ENCODE measurements at places on chromosomes 7 and 10.

- DNase-seq = no peak
Measured at GRCh38 chr10:17366705-17367104, 87.7 kb downstream of the ST8SIA6 start.

DNA sequence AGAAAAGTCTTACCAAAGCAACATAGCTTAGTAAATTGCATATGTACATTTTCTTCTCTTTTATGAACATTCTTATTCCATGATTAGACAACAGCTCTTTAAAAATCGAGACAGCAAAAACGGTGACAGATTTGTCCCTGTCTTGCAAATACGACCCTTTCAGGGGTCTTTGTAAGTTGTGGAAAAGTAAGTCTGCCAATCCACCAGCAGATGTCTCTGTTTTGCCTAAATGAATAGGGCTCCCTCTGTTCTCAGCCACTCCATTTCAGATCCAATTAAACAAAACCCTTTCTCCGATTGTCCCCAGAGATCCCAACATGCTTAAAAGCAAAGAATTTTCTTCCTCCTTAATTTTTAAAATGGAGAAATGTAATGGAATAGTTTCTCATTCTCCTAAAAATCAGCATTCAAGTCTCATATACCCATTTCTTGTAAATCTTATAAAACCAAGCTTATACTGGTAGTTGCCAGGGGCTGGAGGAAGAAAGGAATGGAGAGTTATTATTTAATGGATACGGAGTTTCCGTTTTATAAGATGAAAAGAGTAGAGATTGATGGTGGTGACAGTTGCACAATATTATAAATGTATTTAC, 61.0 kb upstream of the NFE2L3 start:
- no peak for DNase-seq

- DNase-seq = no peak
Measured at GRCh38 chr10:76209135-76209534, 777.7 kb downstream of the LRMDA start.

DNA sequence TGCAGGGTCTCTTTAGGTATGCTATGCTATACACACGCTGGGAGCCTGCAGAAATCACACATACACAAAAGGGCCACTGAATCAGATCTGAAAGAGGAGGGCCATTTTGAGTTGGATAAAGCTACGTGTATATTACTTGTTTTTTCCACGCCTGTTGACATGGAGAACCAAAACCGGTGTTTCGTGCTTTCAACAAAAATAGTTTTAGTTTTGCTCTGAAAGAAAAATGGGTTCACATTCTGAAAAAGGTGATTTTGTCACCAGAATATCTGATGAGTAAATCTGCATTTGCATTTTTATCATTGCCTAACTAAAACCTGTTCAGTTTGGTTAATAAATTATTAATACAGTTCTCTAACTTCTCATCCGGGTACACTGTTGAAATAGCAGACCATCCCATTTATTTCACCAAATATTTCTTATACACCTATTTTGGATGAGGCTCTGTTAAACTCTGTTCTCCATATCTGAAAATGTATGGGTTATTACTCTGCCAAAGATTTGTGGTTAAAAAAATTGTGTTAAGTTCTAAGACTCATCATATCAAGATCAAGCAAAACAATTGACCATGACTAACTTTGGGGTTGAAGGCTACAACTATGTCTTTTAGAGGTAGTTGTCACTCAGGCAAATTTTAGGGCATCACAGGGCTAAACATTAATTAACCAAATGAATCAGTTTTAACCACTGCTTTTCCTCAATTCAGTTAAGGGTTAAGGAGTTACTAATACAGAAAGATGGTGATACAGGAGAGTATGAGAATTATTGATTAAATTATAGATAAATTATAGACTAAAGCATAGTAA, 101.2 kb upstream of the RPA3 start:
- DNase-seq = no peak

DNA sequence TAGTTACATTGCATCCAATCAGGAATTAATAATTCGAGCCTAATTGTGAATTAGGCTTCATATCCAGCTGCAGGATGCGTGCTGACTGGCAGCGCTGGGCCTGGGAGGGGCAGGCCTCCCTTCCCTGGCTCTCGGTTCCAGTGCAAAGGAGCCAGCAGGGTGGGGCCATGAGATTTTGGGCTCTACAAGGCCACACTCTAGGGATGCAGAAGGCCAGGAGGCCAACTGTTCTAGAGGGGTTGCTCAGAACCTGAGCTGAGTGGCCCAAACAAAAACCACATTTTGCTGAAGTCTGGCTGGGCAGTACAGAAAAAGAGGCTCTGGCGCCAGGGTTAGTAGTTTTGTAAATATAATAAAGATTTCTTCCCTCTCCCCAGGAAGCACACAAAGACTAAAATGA, 72.3 kb downstream of the CLEC2L start:
- DNase-seq = no peak

DNA sequence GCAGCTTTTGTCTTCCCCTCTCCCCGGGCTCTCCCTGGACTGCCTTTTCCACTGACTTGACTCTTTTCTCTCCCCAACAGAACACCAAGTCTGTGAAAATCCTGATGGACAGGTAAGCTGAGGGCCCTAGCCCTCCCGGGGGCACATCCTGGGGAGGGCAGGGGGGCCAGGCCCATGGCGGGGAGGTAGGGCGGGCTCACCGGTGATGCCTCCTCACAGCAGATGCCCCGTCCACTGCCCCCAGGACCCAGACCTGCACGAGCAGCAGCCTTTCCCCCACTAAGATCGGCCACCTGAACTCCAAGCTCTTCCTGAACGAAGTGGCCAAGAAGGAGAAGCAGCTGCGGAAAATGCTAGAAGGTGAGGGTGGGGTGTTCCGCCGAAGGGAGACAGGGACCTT, 11.7 kb downstream of the TRIM8 start:
- DNase-seq = no peak

GRCh38 chr10:125392609-125393008, 232.2 kb upstream of the CTBP2 start:
- DNase-seq = no peak

- DNase-seq = no peak
Measured at GRCh38 chr7:73885975-73886798, 25.2 kb downstream of the TMEM270 start.

- DNase-seq = no peak
Measured at GRCh38 chr10:79221110-79222051, 125.9 kb upstream of the PPIF start.

DNA sequence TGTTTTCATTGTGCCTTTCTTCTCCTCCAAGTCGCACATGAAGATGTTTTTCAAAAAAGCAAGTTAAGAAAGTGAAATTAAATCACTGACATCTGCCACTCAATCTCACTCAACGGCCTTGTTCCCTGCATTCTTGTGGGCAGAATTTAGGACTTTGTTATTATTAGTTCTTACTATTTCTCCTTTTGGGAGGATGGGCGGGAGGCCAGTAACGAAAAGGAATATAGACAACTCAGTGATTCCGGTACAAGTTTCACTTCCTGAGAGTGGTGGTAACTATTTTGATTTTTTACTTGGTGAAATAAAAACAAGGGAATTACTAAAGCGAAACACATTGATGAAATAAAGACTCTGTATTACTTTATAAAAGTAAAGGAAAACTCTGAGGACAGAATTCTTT, 231.9 kb upstream of the HABP2 start:
- DNase-seq = no peak

DNA sequence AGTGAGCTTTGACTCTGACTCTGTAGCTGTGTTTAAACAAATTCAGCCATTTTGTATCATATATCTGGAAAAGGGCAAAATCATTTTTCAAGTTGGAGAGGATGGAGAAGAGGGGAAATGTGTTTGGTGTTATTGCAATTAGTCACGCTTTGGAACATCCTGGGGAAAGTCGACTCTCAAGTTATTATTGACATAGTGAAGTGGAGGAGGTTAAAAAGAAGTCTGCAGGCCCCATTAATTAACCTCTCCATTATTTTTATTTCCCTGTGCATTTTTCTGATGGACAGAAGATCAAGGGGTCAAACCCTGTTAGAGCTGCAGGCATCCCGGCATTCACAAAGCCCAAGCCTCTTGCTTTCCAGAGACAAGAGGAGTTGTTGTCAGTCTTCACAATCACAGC, 132.6 kb downstream of the TEX36 start:
- DNase-seq = no peak

GRCh38 chr10:114730291-114730690, 72.2 kb upstream of the ABLIM1 start:
- no peak for DNase-seq

GRCh38 chr10:95550073-95550672, 11.0 kb downstream of the SORBS1 start:
- DNase-seq = no peak

- no peak for DNase-seq
Measured at GRCh38 chr10:75468612-75469005, 37.2 kb downstream of the LRMDA start.

- DNase-seq = no peak
Measured at GRCh38 chr7:2433713-2434550, 30.5 kb downstream of the CHST12 start.

- no peak for DNase-seq
Measured at GRCh38 chr10:103265717-103266329, 11.1 kb upstream of the INA start.

- DNase-seq = no peak
Measured at GRCh38 chr10:61888744-61889143, 12.8 kb upstream of the ARID5B start.

DNA sequence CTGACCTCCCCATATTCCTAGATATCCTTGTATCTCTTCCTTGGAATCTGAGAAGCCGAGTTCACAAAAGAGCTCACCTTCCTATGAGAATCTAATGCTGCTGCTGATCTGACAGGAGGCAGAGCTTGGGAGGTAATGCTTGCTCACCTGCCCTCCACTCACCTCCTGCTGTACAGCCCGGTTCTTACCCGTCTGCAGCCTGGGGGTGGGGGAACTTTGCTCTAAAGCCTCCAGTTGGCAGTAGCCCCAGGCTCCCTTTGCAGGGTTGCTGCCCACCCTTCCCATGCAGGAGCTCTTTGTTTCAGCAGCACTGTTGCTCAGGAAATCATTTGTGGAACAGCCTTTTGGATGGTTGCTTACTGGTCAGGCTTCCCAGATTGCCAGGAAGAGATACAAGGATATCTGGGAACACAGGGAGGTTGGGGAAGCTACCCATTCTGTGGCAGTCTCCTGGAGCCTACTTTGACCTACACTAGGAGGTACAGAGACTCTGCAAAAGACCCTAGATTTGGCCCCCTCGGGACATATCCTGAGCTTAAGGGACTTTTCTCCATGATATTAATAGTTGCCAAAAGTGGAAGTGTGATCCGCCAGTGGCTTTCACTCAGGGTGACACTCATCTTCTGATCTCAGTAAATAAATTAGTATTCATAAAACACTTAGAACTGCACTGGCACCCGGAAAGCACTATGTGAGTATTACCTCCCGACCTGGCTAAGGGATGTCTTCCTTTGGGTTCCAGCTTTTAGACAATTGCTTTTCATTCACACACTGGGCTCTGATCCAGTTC, 363.7 kb upstream of the PODXL start:
- DNase-seq = no peak

DNA sequence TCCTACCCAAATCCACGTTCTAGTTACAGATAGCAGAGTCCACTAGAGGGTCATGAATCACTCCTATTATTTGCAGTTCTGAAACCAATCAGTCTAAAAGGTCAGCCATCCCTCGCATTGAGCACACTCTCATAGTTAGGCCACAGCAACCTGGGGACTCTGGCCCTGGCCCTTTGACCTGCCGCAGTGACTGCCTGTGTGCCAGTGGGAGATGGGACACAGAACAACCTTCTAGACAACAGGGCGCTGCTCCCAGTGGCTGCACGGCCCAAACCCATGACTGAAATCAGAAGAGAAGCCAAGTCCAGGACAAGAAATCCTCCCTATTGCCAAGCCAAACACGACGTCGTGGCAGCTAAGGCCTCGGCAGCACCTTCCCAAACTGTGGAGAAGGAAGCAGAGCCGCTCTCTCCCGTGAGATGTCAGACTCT, 158.5 kb downstream of the HERPUD2 start:
- DNase-seq = no peak

GRCh38 chr10:101780187-101780817, 2.9 kb downstream of the NPM3 start:
- no peak for DNase-seq

DNA sequence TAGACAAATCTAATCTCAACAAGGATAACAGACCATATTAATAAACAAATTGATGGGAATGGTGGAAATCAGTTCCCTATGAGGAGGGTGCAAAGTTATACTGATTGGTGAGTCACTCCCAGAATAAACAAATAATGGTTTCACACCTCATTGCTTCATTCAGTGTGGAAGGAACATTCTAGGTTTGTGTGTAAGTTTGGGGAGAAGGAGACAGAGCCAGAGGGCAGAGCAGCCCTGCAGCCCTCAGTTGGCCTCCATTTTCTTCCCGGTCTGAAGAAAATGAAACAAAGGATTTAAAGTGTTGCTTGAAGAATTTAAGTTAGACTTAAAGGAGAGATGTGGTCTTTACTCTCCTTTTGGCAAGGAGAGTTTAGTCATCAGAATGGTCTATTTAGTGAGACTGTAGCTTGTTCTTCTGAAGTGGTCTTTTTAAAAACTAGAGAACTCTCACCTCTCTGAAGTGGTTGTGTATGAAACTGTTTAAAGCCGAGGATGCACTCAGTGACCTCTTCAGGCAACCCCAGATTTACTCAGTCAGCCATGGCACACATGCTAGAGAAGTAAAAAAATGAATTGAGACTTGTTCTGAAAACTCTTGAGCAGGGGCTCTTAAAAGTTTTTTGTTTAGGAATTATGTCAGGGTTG, 27.2 kb downstream of the IKZF1 start:
- no peak for DNase-seq

DNA sequence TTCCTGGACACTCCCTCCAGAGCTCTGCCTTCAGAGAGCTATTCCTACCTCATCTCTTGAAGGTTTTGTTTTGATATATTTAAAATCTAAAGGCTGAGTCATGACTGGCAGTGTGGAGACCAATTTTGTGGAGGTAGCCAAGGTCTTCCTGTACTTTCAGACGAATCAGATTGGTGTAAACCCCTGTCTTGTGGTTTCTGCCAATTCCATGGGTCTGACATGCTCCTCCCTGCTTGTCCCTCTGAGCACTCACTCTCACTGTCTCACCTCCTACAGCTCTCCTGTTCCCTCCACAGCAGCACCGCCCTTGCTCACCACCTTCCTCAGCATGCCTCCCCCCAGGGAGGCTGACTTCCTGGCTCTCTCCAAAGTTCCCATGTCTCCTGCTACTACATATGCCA, 179.8 kb downstream of the NPSR1 start:
- no peak for DNase-seq

DNA sequence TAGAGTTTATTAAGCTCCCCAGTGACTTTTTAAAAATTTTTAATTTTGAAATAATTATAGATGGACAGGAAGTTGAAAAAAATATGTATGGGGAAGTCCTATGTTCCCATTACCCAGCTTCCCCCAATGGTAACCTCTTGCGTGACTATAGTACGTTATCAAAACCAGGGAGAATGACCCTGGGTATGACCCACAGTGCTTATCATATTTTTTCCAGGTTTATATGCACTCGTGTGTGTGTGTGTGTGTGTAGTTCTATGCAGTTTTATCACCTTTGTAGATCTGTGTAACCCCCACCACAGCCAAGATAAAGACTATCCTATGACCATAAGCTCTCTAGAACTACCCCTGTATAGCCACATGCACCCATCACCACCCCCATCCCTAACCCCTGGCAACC, 72.8 kb downstream of the TBXAS1 start:
- DNase-seq = no peak

DNA sequence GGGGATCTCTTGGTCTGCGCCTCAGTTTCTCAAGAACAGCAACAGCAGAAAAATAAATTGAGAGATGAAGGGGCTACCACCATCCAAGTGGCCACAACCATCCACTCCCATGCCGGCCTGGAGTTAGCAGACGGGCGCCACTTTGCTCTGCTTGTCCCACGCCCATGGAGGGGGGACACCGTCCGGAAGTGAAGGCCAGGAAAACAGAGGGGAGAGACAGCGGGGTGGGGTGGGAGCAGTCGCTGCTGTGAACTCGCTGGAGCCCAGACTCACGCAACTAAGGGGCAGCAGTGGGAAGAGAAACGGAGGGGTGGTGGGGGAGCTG, 135.4 kb downstream of the KIF20B start:
- DNase-seq = no peak

All from activated CD4-positive, alpha-beta T cell treated with anti-CD3 and anti-CD28 coated beads for 24 hours (primary cell).